ENCODE measurements at places on chromosomes 5 and 9.

DNA sequence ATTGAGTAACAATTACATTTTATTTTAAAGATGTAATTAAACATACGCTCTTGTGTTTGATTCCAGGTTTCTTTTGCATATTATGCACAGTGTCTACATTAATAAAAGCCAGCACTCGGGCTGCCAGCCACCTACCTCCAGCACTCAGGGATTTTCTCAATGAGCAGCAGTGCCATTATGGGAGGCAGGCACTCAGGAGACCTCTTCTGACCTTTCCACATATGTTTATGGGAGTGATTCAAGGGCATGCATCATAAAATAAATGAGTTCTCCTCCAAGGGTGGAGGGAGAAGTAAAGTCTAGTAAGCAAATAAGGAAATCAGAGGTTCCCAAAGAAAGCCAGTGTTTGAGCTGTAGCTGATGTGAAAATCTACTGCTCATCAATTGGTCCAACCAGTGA lies 119.8 kb upstream of the IRX2 start:
- DNase-seq, result no peak

GRCh38 chr5:41951224-41951623 lies 26.1 kb downstream of the FBXO4 start:
- DNase-seq, result no peak

GRCh38 chr5:619444-619843 lies 7.3 kb downstream of the CEP72 start:
- no peak for DNase-seq

DNA sequence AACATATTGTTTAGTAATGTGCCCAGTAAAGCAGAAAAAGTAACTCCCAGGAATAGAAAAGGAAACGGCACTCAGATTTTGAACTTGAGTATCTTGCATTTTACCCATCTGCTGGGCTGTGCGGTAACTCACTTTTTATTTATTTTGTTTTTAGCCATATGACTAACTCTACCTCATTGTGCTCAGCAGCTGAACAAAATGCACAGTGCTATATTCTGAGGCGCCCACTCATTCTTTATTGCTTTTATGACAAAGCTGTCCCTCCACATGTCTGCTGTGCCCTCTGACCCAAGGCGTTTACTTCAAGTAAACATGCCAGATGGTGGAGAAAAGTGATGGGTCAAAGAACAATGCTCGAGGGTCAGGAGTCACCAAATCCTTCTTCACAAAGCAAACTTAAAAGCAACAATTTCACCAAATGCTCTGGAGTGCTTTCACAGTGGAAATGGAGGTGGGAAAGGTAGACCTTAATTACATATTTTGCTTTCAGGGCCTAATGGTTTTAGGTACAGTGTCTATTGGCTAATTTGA lies 215.2 kb upstream of the ELAVL2 start:
- DNase-seq, result no peak

DNA sequence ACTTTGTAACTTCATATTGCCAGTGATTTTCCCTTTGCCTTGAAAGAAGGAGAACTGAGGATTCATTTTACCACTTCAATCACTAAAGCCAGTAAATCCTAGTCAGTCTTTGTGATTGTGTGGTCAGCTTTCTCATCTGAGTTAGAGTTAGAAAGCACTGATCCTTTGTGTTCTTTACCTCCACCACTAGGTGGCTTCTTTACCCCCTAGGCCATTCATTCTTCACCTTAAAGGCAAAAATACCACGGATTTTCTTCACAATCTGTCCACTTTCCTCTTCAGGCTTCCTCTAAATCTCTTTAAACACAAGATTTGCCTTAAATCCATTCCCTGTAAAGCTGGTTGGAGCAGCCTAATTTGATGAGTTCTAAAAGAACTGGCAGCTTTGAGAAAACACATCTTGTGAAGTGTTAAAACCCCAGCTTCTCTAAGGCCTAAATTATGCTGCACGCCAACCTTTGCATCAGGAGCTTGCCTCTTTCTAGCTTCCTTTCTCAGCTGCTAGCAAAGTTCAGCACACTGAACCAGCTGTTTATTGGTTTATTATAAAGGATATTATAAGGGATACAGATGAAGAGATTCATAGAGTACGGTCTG lies 20.4 kb downstream of the BDP1 start:
- peak; percentile 8 for DNase-seq

- no peak for DNase-seq
These were observed 38.4 kb downstream of the LMX1B start for GRCh38 chr9:126652140-126652582.

GRCh38 chr5:76479973-76480667 lies 77.0 kb downstream of the IQGAP2 start:
- no peak for DNase-seq

GRCh38 chr5:130720355-130720754 lies 444.7 kb downstream of the HINT1 start:
- peak; percentile 69 for DNase-seq

- no peak for DNase-seq
These were observed 1768.2 kb upstream of the WWC1 start for GRCh38 chr5:166523206-166523605.

DNA sequence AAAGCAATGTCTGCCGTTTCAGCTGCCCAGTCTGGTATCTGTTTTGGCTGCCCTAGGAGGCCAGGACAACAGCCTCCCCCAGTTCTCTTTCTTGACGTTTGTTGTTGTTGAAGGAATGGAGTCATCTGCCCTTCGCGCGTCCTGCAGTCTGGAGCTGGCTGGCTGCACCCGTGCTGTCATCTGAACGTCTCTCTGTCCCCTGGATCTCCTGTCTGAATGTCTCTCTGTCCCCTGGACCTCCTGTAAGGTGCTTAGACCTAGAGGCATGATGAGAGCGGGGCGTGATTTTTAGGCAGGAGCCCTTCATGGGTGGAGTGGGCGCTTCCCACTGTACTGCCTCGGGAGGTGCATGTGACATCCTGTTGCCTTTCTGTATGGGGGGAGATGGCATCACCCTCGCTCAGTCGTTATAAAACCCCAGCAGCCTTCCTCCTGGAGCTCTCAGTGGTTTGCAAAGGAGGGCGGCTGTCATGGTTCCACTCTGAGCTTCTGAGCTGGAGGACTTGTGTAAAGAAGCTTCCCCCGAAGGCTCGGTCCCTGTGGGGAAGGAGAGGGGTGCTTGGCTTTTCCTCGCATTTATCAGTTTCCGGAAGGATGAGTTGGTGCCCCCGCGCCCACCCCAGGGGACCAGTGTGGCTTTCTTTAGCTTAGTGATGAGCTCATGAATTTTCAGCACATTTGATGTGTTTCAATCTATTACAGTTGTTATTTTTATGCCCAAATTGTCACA lies 49.8 kb upstream of the OLFM1 start:
- DNase-seq, result no peak

- no peak for DNase-seq
These were observed 348.2 kb downstream of the IRX2 start for GRCh38 chr5:2403296-2403695.

GRCh38 chr9:6567140-6567591 lies 78.4 kb downstream of the GLDC start:
- DNase-seq, result no peak

DNA sequence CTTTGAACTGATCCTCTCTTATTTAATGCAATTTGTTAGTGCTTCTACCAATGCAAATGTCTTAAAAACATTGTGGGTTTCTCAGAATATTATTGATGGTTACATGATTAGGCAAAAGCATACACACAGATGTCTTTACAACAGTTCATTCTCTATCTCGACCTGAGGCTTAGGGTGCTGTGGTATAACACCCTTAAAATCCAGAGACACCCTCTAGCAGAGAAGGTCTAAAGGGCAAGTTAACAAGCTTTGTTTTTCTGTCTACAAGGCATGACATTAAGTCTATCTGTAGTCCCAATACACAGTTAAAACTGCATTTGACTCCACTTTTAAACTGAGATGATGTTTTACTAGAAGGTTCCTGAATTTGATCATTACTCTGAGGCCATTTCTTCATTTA lies 518.7 kb upstream of the MEF2C start:
- no peak for DNase-seq

GRCh38 chr9:32875242-32875641 lies 91.9 kb downstream of the TMEM215 start:
- no peak for DNase-seq

DNA sequence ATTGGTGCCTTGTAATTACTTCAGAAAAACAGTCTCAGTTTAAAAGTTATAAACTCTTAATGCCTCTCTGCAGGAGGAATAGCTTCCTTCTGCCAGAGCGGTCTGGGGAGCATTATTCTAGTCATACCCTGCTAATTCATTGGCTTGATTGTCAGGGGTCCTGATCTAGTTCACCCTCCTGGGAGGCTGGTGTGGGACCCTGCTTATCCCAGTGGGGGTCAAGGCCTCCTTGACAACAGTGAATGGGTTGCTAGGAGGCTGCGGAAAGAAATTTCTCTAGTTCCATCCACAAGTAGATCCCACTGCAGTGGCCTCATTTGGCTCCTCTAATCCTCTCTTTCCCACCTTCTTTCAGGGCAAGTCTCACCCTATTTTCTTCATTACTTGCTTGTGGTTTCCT lies 105.7 kb downstream of the TMC1 start:
- DNase-seq, result no peak

GRCh38 chr5:163580516-163580915 lies 75.1 kb downstream of the MAT2B start:
- DNase-seq, result peak; percentile 7

GRCh38 chr5:39274398-39275085 lies 55.2 kb upstream of the FYB1 start:
- DNase-seq, result no peak

GRCh38 chr5:57411982-57412381 lies 70.6 kb downstream of the ACTBL2 start:
- DNase-seq, result no peak

- no peak for DNase-seq
These were observed 165.2 kb upstream of the MSX2 start for GRCh38 chr5:174559141-174559540.

DNA sequence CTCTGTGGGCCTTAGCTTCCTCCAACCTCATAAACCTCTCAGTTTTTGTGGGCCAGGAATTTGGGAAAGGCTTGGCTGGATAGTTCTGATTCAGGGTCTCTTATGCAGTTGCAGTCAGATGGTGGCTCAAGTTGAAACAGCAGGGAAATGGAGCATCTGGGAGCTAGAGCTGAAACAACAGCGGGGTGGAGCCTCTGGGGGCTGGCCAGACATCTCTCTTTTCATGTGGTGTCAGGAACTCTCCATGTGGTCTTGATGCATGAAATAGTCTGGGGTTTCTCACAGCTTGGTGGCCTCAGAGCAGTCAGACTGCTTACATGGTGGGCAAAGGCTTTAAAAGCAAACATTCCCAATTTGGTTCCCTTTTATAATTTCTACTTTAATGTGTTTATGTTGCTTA lies 13.5 kb downstream of the ZNF346 start:
- no peak for DNase-seq

Data from NCI-H1417 (cell line).